ENCODE measurements at places on chromosomes 5 and 9. TPM values are rescaled to one million over a fixed set of nuclear protein-coding genes. Genes with fewer than 3 reads are reported as not detected.

DNA sequence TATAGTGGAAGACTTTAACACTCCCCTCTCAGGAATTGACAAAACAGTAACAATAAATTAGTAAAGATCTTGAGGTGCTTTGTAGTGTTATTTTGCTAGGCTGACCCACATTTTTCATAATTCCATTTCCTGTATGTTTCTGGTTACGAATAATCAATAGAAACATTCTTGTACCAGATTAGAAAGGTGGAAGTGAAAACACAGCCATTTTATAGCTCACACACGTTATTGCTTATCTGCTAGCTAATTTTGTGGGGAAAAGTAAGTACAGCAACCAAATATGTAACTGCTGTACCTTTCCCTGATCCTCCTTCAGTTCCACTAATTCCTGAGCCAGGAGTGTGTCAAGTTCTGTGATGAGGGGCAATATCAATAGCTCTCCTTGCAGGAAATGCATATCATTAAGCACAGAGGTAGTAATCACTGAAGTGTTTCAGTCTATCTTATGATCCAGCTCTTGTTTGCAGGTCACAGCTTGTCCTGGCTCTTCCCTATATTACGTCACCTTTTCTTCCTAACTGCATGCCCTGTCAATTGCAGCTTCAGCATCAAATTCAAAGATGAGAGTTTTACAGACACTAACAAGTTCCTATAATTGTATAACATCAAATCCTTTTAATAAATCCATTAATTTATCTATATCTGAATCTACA lies 59.4 kb downstream of the MINAR2 start:
- DNase-seq = no peak
- no peaks in the 10 kb centered on the region for H3K27me3 ChIP-seq
- H3K36me3 ChIP-seq = no peaks in the 10 kb centered on the region
- no peaks in the 10 kb centered on the region for H3K4me1 ChIP-seq
- H3K27ac ChIP-seq = no peak overlapping the region
- no peak overlapping the region for H3K4me3 ChIP-seq

DNA sequence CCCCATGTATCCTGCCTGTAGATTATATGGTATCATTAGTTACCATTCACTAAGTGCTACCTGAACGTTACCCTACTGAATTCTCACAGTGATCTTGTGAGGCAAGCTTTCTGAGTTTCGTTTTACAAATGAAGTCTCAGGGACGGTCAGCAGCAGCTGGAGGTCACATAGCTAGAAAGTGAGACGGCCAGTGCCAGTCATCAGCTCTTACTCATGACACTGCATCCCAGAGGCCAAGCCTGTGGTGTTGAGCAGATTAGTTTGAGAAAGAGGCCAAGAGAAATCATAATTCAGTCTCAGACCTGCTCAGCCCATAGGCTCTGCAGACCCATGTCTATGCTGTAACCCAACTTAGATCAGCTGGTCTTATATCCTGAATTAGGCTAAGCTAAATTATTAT lies 95.7 kb upstream of the EGFLAM start:
- H3K27me3 ChIP-seq = no peaks in the 10 kb centered on the region
- no peak overlapping the region for H3K4me3 ChIP-seq
- H3K27ac ChIP-seq = no peak overlapping the region
- H3K4me1 ChIP-seq = no peaks in the 10 kb centered on the region

GRCh38 chr9:136409557-136410455 lies 608 bp downstream of the ENTR1 start:
- peaks cover 31% of the 10 kb centered on the region for H3K4me1 ChIP-seq
- DNase-seq = peak; percentile 63
- no peaks in the 10 kb centered on the region for H3K36me3 ChIP-seq
- peak overlapping the region; percentile 81 for H3K27ac ChIP-seq
- H3K4me3 ChIP-seq = peak overlapping the region; percentile 46

GRCh38 chr5:63125862-63126261 lies 547.2 kb downstream of the LRRC70 start:
- no peaks in the 10 kb centered on the region for H3K36me3 ChIP-seq
- no peak overlapping the region for H3K4me3 ChIP-seq
- no peak for DNase-seq
- no peaks in the 10 kb centered on the region for H3K27me3 ChIP-seq
- no peak overlapping the region for H3K27ac ChIP-seq
- H3K4me1 ChIP-seq = no peaks in the 10 kb centered on the region

DNA sequence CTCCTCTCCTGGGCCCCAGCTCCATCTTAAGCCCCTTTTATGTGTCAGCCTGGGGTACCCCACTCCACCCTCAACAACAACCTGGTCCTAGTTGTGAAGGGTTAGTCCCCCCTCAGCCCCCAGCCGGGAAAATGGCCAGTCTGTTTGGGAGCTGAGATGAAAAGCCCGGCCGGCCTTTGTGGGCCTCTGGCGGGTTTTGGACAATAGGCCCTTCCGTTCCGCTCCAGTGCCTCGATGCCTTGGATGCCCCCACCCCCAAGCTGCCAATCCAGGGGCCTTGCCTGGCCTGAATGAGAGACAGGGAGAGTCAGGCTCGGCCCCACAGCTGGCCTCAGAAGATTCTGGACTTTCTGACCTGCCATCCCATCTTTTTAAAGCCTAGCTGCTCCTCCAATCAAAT lies 9.2 kb downstream of the CNTFR start:
- no peak overlapping the region for H3K27ac ChIP-seq
- no peaks in the 10 kb centered on the region for H3K36me3 ChIP-seq
- no peak overlapping the region for H3K4me3 ChIP-seq
- H3K27me3 ChIP-seq = peaks cover 49% of the 10 kb centered on the region
- H3K4me1 ChIP-seq = peaks cover 15% of the 10 kb centered on the region

DNA sequence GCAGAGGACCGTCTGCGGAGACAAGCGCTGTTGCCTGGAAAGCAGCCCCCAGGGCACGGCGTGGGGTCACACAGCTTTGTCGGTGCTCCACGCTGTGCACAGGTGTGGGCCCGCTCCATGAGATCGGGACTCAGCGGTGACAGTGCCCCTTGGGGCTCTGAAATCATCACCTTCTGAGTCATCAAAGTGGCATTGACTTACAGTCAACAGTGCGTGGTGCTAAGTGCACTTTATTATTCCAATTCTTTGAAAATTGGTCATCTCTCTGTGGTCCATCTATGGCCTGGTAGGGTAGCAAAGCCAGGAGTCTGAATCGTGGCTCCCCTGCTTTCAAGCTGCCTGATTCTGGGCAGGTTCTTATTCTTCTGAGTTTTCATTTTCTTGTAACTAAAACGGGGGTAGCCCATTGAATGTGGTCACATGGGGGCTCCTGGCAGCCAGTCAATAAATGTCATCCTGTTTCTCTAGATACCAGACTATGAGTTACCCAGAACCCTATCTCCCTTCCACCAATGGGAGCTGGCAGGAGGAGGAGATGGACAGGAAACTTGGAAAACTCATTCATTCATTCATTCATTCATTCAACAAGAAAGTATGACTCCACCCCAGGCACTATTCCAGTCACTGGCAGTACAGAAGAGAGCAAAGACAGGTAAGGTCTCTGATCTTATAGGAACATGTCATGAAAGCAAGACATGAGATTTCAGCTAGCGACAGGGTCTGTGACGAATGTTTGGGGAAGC lies 20.3 kb upstream of the UNC5A start:
- no peak overlapping the region for H3K27ac ChIP-seq
- no peak overlapping the region for H3K4me3 ChIP-seq
- no peaks in the 10 kb centered on the region for H3K36me3 ChIP-seq
- no peaks in the 10 kb centered on the region for H3K27me3 ChIP-seq
- no peak for DNase-seq
- no peaks in the 10 kb centered on the region for H3K4me1 ChIP-seq

GBGT1 gene
- total RNA-seq = 52.7 TPM

GABRA6 gene
- not detected for total RNA-seq

PRDM9 gene
- total RNA-seq = not detected

TMEM232 gene
- total RNA-seq = 6.1 TPM

HTR4 gene
- total RNA-seq = not detected

BARX1 gene
- not detected for total RNA-seq
